Umbilical cord (tissue), 2 donors: ENCODE measurements at places on chromosomes 2 and 18. TPM values are rescaled to one million over a fixed set of nuclear protein-coding genes. Genes with fewer than 3 reads are reported as not detected.

DNA sequence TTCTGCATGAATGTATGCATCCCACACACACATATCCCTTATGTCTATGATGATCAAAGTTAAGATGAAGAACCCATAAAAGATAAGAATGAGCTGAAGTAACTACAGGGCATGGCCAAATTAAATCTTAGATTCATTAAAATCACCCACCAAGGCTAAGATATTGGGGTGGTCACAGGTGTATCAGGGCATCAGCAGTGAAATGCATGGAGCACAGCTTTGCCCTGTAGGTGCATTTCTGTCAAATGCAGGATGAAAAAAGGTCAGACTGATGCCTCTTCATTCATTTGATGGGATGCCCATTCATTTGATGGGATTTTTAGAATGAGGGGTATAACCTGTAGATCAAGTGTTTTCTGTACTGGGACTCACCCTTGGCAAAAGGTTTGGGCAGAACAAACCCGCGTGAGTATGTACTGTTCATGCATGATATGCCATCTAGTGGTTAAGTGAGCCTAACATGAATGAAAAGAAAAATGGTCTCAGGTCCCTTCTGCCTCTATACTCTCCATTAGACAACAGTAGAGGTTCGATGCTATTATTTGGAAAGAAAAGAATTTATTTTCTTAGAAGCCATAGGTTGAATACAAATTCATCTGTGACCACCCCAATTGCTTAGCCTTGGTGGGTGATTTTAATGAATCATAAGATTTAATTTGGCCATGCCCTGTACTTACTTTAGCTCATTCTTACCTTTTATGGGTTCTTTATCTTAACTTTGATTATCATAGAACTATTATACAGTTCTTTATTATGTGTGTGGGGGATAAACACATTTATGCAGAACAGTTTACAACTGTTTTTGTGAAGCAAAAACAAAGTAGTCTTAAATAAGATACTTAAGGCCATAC is 43.2 kb upstream of the NOSTRIN start:
- DNase-seq: peak; percentile 60

GRCh38 chr2:166067229-166067628 is 60.6 kb downstream of the SCN1A start:
- DNase-seq: no peak

- no peak for DNase-seq
Observed at GRCh38 chr2:48588745-48589144, 28.9 kb upstream of the GTF2A1L start.

DNA sequence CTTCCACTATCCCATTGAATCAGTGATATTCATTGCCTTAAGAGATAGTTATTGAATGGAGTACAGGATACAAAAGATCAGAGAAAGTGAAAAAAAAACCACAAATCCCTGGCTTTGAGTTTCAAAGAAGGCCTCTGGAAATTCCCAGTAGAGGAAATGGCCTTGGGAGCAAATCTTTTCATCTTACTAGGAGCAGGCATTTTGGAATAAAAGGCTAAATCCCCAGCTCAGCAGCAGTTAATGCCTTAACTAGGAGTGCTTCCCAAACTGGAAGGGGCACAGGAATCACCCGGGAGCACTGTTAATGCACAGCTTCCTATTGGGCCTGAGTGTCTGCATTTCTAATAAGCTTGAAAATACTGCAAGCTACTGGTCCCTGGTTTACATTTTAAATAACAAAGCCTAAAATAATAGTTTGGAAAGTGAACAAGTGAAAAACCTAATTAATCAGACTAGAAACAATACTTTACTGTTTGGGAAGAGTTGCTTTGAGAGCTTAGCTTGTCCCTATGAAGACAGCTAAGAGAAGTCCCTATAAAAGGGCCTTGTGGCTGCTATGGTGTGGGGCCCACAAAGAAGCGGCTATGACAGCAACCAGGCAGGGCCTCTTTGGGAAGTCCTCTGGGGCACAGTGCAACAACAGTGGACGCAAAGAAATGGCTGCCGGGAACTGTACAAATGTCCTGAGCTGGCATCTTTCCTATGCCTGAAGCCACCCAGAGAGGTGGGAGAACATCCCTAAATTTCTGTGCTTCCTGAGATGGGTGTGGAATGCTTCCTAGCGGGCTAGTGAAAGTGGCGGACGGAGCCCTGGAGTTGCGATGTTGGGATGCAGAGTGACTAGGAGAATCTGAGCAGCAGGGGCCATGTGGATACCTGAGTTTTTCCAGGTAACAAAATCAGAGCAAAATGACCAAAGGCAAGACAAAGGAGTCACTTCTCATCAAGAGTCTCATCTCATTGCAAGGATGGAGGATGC is 117.1 kb upstream of the KLHL14 start:
- DNase-seq: peak; percentile 60

DNA sequence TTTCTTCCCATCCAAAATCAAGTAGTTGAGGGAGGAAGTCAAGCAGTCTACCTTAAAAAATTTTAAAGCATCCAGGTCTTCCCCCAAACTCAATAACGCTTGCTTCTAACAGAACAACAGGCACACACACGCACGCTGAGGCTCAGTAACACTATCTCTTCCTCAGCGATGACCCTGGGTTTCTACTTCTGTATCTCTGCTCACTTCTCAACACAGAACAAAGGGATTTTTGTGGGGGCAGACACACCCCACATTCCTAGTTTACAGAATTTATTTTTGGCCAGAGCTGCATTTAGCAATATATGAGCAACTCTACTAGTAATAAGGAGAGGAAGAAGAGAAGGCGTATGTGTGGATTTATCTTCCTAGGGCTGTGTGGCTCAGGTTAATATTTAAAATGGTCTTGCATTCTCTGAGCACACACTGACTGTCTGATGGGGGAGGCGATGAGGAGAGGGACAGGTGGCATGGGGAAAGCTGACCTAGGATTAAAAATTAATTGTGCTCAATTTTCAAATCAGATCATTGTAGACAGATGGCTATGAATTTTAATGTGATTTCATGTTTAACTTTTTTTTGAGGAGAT is 71.3 kb upstream of the PPM1B start:
- no peak for DNase-seq

GRCh38 chr2:113248997-113249770 is 29.5 kb downstream of the PAX8 start:
- DNase-seq: peak; percentile 68

GRCh38 chr2:57515366-57515765 is 531.2 kb upstream of the VRK2 start:
- DNase-seq: no peak

DNA sequence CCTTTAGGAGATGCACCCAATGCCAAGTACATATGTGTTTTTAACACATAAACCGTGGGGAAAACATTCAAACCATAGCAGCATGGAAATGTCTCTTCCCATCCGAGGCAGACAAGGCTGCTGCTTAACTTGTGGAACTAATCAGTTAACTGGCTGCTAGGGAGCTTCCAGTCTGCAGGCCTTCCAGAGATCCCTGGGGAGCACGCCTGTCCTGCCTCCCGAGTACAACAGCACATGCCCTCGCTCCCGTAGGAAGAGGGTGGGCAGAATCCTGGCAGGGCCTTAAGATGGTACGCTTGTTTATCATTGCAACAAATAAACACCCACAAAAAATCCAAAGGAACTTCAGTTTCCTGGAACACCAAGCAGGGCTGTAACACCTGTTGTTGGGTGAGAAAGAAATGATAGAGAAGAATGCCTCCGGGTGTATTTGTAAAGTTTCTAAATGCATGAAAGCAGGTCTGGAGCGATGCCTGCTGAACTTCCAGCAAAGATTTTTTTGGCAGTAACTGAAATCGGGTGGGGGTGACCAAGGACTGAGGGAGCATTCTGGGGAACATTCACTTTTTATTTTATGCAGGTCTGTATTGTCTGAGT is 56.2 kb downstream of the EDAR start:
- DNase-seq: no peak

DNA sequence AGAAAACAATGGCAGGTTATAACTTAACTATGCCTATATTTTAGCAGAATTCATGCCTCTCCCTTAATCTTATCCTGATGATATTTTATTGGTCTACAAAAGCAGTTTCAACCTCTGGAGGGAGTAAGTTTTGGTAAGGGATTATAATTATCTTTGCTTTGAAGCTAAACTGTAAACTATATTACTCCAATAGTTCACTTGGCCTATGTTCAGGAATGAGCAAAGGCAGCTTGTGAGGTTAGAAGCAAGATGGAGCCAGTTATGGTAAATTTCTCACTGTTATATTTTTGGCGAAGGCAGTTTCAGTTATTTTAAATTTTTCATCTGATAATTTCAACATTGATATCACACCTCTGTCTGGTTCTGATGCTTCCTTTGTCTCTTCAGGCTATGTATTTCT is 192.5 kb upstream of the RGPD4 start:
- DNase-seq: no peak

GRCh38 chr2:175037941-175038340 is 32.8 kb upstream of the CHN1 start:
- no peak for DNase-seq

- peak; percentile 53 for DNase-seq
Observed at GRCh38 chr18:37937287-37937686, 371.7 kb upstream of the CELF4 start.

- DNase-seq: no peak
Observed at GRCh38 chr2:204133476-204133875, 196.9 kb downstream of the ICOS start.

GRCh38 chr18:34697233-34697632 is 12.9 kb upstream of the DTNA start:
- no peak for DNase-seq

GRCh38 chr2:119694470-119694844 is 15.5 kb downstream of the TMEM177 start:
- no peak for DNase-seq

DNA sequence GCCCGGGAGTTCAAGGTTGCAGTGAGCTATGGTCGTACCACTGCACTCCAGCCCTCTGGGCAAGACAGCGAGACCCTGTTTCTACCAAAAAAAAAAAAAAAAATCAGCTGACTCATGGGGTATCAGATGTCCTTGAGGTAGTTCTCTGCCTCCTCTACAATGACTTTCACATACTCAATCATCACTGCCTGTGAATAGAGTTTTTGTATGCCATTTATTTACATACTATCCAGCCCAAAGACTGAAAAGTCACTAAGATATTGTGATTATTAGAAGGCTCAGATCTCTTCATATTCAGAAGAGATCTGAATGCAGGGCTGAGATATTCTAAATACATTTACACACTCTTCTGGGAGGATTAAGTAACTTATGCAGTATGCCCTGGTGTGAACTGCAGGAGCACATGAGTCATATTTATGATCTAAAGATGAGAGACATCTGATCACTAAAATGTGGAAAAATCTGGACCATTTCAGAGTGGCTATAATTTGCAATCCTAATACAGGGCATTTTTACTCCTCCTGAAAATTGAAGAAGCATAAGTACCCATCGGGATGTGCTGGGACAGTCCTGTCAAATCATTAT is 38.9 kb downstream of the KLF7 start:
- DNase-seq: no peak

- DNase-seq: no peak
Observed at GRCh38 chr2:191670076-191670475, 7.9 kb upstream of the NABP1 start.

DNA sequence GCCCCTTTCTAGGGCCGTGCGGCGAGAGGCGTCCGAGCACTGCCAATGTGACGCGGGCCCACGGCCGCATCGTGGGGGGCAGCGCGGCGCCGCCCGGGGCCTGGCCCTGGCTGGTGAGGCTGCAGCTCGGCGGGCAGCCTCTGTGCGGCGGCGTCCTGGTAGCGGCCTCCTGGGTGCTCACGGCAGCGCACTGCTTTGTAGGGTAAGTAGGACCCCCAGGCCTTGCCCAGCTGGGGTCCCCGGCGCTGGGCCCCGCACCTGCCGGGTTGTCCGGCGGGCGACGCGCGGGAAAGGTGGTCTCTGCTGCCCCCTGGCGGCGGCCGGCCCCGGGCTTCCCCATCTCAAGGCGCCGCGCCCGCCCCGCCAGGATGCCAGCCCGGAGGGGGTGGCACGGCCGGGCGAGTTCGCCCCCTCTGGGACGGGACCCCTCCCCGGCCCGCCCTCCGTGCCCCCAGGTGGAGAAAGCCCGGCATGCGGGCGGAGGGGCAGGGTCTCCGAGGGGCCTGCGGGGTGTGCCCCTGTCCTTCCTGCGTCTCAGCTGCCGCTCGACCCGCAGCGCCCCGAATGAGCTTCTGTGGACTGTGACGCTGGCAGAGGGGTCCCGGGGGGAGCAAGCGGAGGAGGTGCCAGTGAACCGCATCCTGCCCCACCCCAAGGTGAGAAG is 1.9 kb downstream of the PRSS56 start:
- no peak for DNase-seq

DNA sequence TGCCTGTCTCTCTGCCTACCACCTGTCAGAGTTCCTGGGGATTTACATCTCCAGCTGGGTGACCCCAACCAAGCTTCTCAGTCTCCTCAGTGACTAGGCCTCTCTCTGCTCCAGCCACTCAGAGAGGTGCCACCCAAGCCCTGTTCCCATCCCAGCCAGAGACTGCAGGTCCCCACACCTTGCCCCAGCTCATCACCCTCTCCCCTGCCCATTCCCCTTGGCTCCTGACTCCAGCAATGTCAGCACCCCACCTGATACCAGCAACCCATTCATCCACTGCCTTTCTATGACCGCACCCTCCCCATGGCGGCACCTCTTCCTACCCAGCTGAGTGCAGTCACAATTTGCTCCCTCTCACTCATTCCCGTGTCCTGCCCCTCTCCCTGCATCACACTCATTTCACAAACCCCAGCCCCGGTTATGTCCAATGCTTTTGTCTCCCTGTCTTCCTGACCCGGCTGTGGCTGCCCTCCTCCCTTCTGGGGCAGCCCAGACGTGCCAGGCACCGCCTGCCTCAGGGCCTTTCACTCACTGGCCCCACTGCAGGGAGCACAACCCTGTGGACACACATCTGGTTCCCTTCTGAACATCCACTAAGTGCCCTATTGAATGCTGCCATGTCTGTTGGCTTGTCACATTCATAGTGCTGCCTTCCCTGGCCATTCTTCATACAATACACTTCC is 494.8 kb upstream of the HS6ST1 start:
- DNase-seq: no peak

GRCh38 chr2:104852090-104852666 is 1.7 kb upstream of the POU3F3 start:
- no peak for DNase-seq

GRCh38 chr18:52685316-52685715 is 345.3 kb downstream of the DCC start:
- no peak for DNase-seq

GRCh38 chr2:99636144-99637034 is 146.6 kb upstream of the REV1 start:
- no peak for DNase-seq

GRCh38 chr2:29345236-29345635 is 230.0 kb downstream of the CLIP4 start:
- DNase-seq: no peak

ATP8B1 gene
- 29.6 TPM for total RNA-seq

PSMD14 gene
- 33.7 TPM for total RNA-seq

VAMP8 gene
- 25.5 TPM for total RNA-seq

MAP4K4 gene
- total RNA-seq: 79.7 TPM

RSAD2 gene
- total RNA-seq: 36.4 TPM

UGT1A4 gene
- total RNA-seq: not detected

SLC35F6 gene
- total RNA-seq: 13.2 TPM

CAPN13 gene
- total RNA-seq: not detected

PRKAG3 gene
- total RNA-seq: not detected
